ENCODE measurements at places on chromosomes 7 and 10.

GRCh38 chr7:27739909-27740448 lies at the start of gene TAX1BP1:
Gene TAX1BP1, plus strand, starts transcription at chr7:27740162. Its CDS starts 8,363 bp downstream, at chr7:27748525.
- DNase-seq, result peak; percentile 92

DNA sequence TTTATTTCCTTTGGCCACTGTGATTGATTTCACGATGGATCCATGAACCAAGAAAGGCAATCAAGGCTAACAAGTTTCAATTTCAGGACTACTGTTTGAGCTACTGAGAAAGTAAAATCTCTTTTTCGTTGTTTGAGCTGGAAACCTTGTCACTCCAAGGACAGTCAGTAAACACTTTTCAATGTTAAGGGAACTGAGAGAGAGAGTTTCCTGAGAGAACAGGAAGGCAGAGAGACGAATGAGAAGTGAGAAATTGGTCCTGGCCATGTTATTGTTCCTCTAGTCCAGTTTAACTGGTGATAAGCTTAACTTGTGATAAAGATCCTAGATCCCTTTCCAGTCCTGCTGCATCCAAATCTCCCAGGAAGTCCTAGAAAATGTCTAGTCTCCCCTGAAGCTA lies 909 bp upstream of the AKR1D1 start:
- DNase-seq, result no peak

GRCh38 chr7:30322271-30323005 lies 38.0 kb downstream of the ZNRF2 start:
- DNase-seq, result no peak

- no peak for DNase-seq
These were observed 118.4 kb upstream of the CACUL1 start for GRCh38 chr10:118873091-118873737.

DNA sequence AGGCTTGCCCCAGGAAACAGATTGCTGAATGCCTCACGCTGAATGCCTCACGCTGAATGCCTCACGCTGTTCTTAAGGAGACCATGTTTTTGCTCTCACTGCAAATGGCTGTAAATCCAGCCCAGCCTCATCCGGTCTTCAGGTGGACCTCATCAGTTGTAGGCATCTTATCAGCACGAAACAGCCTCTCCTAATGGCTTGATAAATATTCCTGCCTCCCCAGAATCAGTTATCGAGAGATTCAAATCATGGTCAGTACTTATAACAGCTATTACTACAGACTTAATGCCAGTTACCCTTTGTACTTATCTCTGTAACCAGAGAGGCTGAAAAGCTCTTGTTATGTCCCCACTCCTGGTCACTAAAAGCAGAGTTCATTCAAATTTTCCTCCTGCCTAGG lies 290.6 kb downstream of the FZD1 start:
- DNase-seq, result no peak

- no peak for DNase-seq
These were observed 21.9 kb upstream of the VSIR start for GRCh38 chr10:71795248-71795647.

DNA sequence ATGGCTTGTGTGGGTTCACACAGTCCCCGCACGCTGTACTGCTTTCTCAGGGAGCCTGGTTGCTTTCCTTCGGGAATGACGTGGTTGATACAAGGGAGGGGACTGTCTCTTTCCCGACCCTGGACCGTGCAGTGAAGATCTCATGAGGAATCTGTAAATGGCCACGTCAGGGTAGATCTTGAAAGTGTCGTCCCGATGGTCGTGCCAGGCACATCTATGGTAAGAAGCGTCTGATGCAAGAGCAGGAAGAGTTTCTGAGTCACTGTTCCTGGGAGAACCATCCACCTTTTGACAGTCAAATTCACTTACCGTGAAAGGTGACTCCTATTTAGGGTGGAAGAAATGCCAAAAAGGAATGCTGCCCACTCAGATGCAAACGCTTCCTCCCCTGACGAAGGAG lies 500.4 kb downstream of the PTPRN2 start:
- DNase-seq, result no peak

All from NCI-H1092 (cell line).